ENCODE measurements at places on chromosomes 2 and 18. TPM values are rescaled to one million over a fixed set of nuclear protein-coding genes. Genes with fewer than 3 reads are reported as not detected.
A peak's percentile ranks its signal among the peaks of the same experiment; 100 is the strongest.

FAM110C gene
- total RNA-seq: 4.9 TPM

- no peak overlapping the region for H3K27ac ChIP-seq
- DNase-seq: no peak
- H3K27me3 ChIP-seq: no peaks in the 10 kb centered on the region
- H3K36me3 ChIP-seq: no peaks in the 10 kb centered on the region
- H3K4me1 ChIP-seq: no peaks in the 10 kb centered on the region
Measured at GRCh38 chr2:88250404-88250803, 80.3 kb downstream of the THNSL2 start.

GRCh38 chr18:76275727-76276313, 219.2 kb downstream of the ZNF516 start:
- DNase-seq: no peak
- no peaks in the 10 kb centered on the region for H3K4me1 ChIP-seq
- no peaks in the 10 kb centered on the region for H3K27me3 ChIP-seq
- no peak overlapping the region for H3K4me3 ChIP-seq
- H3K36me3 ChIP-seq: no peaks in the 10 kb centered on the region
- H3K27ac ChIP-seq: no peak overlapping the region

SERPINB11 gene
- total RNA-seq: not detected

- DNase-seq: no peak
- no peaks in the 10 kb centered on the region for H3K36me3 ChIP-seq
- H3K4me1 ChIP-seq: no peaks in the 10 kb centered on the region
- H3K27me3 ChIP-seq: no peaks in the 10 kb centered on the region
Measured at GRCh38 chr18:22698711-22699110, 234.4 kb upstream of the RBBP8 start.

DNA sequence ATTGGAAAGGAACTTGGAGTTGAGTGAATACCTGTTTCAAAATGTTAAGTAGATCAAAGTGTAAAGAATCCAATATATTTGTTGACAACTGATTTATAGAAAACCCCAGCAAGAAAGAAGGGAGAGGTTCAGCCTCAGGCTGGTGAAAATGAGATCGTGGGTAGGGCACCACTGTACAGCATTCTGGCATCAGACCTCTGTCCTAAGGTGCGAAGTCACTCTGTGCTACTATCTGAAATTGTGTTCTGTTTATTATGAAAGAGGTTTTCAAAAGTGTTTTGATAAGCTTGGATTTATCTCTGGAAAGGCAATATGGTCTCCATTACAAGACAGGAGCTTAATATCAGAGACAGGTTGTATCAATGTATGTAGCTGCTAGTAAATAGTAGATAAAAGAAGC, 80.5 kb upstream of the MAP4K3 start:
- H3K4me1 ChIP-seq: peaks cover 34% of the 10 kb centered on the region
- no peaks in the 10 kb centered on the region for H3K36me3 ChIP-seq
- DNase-seq: no peak
- H3K27ac ChIP-seq: peak overlapping the region; percentile 69

GRCh38 chr18:50334546-50335152, 40.2 kb upstream of the SKA1 start:
- H3K36me3 ChIP-seq: no peaks in the 10 kb centered on the region
- no peak overlapping the region for H3K4me3 ChIP-seq
- no peaks in the 10 kb centered on the region for H3K27me3 ChIP-seq
- H3K27ac ChIP-seq: no peak overlapping the region

DNA sequence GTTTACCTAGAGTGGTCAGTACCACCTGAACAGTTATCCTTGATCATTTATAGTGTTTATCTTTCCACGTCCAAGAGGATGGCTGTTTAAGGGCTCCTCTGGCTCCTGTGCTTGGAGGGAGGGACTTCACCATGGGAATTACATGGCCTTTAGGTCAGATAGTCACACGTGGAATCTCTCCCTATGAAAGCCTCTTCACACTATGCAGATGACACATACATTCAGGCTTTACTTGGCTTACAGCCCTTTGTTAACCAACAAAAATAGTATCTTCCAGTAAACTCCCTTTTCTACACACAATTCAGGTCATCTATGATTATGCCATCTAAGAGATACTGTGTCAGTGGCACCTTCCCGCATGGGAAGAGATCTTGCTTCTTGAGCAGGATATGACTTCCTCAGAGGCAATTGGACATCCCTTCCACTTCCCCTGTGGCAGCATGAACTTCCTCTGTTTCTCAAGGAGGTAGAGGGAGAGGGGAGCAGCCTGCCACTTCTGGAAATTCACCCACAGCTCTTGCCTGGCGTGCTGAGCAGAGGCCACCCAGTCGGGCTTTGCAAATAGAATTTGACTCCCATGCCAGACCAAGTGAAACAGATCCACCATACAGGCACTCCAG, 53.5 kb downstream of the COLEC12 start:
- no peaks in the 10 kb centered on the region for H3K36me3 ChIP-seq
- no peak for DNase-seq
- no peak overlapping the region for H3K27ac ChIP-seq
- H3K27me3 ChIP-seq: no peaks in the 10 kb centered on the region
- H3K4me1 ChIP-seq: no peaks in the 10 kb centered on the region

DNA sequence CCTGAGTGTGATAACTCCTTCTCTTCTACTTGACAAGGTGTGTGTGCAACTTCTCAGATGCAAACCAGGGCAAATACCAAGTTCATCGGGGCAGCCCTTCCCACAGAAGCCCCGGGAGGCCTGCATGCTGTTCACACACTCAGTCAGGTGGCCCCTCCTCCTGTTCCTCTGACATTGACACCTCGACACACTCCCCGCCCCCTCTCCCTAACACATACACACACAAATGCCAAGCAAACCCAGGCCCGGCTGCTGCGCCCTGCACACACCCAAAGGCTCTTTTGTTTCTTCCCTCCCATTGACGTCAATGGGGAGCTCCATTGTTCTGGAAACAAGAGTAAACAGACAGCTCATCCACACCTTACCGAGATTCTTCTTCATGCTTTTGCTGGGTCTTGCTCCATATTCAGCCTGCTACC, 1.7 kb upstream of the PER2 start:
- no peaks in the 10 kb centered on the region for H3K27me3 ChIP-seq
- peaks cover 34% of the 10 kb centered on the region for H3K4me1 ChIP-seq
- H3K27ac ChIP-seq: no peak overlapping the region
- H3K4me3 ChIP-seq: no peak overlapping the region
- DNase-seq: no peak
- no peaks in the 10 kb centered on the region for H3K36me3 ChIP-seq

GEN1 gene
- total RNA-seq: 3.7 TPM

ZBTB7C gene
- total RNA-seq: 10.9 TPM

CROCC2 gene
- total RNA-seq: not detected

DNA sequence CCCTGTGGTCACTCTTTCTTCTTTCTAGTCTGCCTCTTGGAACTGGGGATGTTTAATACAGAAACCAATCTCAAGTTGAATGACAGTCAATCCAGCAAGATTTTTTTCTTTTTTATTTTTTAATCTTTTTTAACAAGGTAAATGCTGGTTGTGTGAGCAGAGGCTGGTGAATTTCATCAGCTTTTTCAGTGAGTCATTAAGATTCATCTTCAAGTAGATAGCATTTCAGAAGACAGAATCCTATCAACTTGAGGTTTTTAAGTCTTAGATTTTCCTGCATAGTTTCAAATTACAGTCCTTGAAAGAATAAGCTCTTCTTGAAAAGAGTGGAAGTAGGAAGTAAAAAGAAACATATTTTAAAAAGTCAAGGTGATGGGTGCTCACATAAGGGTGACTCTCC, 12.4 kb downstream of the SLC8A1 start:
- peaks cover 39% of the 10 kb centered on the region for H3K4me1 ChIP-seq
- no peaks in the 10 kb centered on the region for H3K36me3 ChIP-seq
- DNase-seq: no peak
- no peaks in the 10 kb centered on the region for H3K27me3 ChIP-seq
- no peak overlapping the region for H3K27ac ChIP-seq

DNA sequence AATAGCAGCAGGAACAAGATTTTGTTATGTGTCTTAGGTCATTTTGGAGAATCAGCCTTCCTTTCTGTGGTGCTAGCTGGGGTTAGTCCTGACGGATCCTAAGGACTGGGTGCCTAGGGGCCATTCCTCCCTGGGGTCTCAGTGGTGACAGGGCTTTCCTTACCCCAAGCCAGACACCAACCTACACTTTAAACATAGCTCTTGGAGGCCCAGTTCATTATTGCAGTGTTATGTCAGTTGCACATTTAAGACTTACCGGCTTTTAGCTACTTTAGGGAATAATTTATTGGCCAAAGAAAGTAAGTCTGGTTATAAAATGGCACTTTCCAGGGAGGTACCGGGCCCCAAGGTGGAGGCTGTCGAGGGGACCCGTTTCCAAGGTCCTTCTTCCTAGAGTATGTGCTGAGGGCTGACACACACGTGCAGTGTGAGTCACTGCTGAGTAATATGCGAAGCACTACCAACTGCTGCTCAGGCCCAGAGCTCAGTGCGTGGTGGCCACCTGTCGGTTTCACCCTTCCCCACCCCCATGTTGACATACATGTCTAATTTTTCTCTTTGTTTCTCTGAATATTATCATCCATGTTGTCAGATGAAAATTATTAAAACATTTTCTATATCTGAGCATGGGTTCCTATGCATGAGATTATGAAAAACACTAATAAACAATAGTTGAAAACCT, 37.0 kb upstream of the GRHL1 start:
- H3K27ac ChIP-seq: no peak overlapping the region
- DNase-seq: no peak
- H3K36me3 ChIP-seq: no peaks in the 10 kb centered on the region
- H3K4me1 ChIP-seq: no peaks in the 10 kb centered on the region
- no peaks in the 10 kb centered on the region for H3K27me3 ChIP-seq
- no peak overlapping the region for H3K4me3 ChIP-seq

DNA sequence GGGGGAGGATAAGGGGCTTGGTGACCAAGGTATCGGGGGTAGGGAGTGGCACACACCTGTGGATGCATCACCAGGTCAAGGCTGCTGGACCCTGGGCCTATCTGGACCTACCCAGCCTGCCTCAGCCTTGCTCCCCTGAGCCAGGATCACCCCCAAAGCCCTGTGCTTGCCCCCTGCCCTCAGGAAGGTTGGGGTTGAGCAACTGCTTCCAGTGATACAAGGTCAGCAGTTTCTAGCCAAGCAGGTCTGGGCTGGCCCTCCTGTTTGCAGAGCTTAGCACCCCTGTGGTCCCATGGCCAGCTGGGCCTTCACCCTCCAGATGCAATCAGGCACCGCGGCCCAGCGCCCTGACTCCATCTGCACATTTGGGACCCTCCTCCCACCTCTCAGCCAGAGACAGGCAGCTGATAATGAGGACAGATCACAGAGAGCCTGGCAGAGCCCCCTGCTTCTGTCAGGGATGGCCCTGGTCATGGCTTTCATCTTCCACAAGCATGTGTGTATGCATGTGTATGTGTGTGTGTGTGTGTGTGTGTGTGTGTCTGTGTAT, 154.6 kb downstream of the TFCP2L1 start:
- no peaks in the 10 kb centered on the region for H3K36me3 ChIP-seq
- DNase-seq: no peak
- no peak overlapping the region for H3K27ac ChIP-seq
- H3K4me1 ChIP-seq: no peaks in the 10 kb centered on the region
- H3K4me3 ChIP-seq: no peak overlapping the region
- no peaks in the 10 kb centered on the region for H3K27me3 ChIP-seq

DNA sequence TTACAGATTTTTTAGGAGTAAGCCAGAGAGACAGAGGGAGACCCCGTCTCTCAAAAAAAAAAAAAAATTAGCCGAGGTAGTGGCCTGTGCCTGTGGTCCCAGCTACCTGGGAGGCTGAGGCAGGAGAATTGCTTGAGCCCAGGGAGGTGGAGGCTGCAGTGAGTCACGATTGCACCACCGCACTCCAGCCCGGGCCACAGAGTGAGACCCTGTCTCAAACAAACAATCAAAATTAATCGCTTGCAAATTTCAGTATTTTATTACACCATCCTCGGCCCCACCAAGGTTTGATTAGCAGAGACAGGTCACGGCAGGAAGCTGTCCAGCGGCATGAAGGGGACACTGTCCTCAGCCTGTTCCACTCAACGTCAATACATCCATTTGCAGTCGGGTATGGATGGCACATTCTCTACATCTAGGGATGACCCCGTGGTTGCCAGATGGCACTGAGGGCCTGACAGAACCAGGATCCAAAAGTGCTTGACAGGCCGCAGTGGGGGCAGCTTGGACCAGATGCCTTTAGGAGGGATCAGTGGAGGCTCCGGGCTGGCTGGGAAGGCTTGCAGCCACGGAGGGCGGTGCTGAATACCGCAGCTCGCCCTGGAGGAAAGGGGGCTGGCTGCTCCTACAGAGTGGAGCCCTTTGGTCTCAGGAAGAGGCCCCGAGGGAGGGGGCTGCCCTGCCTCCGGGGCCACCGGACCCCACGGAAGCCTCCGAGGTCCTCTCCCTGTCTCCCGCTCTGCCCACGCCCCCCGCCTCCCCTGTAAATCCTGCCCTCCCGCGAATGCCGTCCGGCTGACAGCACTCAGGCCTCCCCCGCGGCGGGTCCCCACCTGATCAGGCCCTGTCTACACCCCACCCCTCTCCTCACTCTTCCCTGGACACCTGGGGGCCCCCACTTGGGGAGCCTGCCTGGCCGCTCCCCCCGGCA, 13.1 kb downstream of the ASPRV1 start:
- DNase-seq: no peak
- H3K4me1 ChIP-seq: no peaks in the 10 kb centered on the region
- H3K36me3 ChIP-seq: peaks cover 2% of the 10 kb centered on the region
- H3K4me3 ChIP-seq: no peak overlapping the region
- no peak overlapping the region for H3K27ac ChIP-seq

- no peaks in the 10 kb centered on the region for H3K4me1 ChIP-seq
- H3K27ac ChIP-seq: no peak overlapping the region
Measured at GRCh38 chr2:181646415-181646987, 10.4 kb downstream of the CERKL start.

DNA sequence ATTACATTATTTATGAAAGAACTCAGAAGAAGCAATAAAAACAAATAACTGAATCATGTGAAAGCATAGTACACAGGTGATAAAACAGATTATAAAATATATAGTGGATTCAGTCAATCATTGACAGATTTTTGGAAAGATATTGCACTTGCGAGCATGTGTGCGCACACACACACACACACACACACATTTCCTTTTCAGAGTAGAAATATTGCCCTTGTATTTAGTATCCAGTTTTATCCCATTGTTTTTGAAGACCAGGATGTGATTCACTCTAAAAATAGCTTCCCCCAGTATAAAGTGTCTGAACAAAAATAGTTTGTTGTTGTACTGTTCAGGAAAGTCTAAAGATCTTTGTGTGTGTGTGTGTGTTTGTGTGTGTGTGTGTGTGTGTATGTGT, 145.5 kb downstream of the CALCRL start:
- no peaks in the 10 kb centered on the region for H3K36me3 ChIP-seq
- H3K27me3 ChIP-seq: no peaks in the 10 kb centered on the region
- DNase-seq: no peak
- H3K4me1 ChIP-seq: peaks cover 5% of the 10 kb centered on the region
- no peak overlapping the region for H3K27ac ChIP-seq

NPAS2 gene
- total RNA-seq: 50.8 TPM

KLHL41 gene
- total RNA-seq: 0.28 TPM

GRCh38 chr2:176454893-176455815, 185.9 kb downstream of the MTX2 start:
- peaks cover 5% of the 10 kb centered on the region for H3K4me1 ChIP-seq
- H3K4me3 ChIP-seq: no peak overlapping the region

UGT1A5 gene
- not detected for total RNA-seq

LOXHD1 gene
- total RNA-seq: 0.27 TPM

- H3K27me3 ChIP-seq: no peaks in the 10 kb centered on the region
- H3K36me3 ChIP-seq: peaks cover 52% of the 10 kb centered on the region
- H3K4me1 ChIP-seq: peaks cover 17% of the 10 kb centered on the region
- peak overlapping the region; percentile 93 for H3K27ac ChIP-seq
Measured at GRCh38 chr2:219218217-219218731, 484 bp downstream of the ABCB6 start.

GRCh38 chr2:54881759-54882158, 158.3 kb downstream of the EML6 start:
- H3K4me1 ChIP-seq: no peaks in the 10 kb centered on the region
- no peaks in the 10 kb centered on the region for H3K36me3 ChIP-seq
- no peaks in the 10 kb centered on the region for H3K27me3 ChIP-seq
- no peak for DNase-seq

DYSF gene
- total RNA-seq: 15.2 TPM
